EH (cell line): ENCODE measurements at places on chromosomes 7 and 10.

DNA sequence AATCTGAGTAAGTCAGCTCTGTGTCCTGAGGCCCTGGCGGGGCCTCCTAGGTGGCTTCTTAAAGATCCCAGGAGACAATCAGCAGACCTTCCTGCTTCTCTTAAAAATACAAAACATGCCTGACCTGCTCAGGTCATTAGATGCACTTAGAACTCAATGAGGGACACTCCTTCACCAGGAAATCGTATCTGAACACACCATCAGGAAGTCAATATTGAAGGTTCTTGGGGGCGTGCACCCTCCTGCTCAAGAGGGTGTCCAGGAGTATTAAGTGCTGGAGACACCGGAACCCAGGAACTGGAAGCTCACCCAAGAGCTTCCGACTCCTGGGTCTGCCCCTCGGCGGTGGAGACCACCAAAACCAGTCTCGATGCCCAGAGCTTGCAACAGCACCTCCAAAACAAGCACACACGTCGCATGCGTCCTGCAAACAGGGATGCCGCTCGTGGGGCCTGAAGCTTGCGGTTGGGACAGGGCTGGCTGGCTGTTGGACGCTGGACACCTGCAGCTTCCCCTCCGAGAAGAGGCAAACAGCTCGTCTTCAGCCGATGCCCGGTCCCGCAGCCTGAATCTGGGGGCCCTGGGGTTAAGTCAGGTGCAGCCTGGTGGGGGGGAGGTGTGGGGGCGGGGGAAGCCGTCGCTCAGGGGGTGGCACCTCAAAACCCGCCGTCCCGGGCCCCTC, 803 bp downstream of the RAPGEF5 start:
- DNase-seq = no peak

GRCh38 chr7:7491044-7491443, 44.6 kb downstream of the COL28A1 start:
- DNase-seq = peak; percentile 23

GRCh38 chr7:135690566-135690965, 28.3 kb downstream of the STMP1 start:
- peak; percentile 89 for DNase-seq

- no peak for DNase-seq
Observed at GRCh38 chr7:8277394-8277982, 15.5 kb upstream of the ICA1 start.

- DNase-seq = peak; percentile 27
Observed at GRCh38 chr7:44615149-44615611, 8.8 kb downstream of the OGDH start.

- no peak for DNase-seq
Observed at GRCh38 chr10:126124046-126124445, 227.7 kb downstream of the FANK1 start.

DNA sequence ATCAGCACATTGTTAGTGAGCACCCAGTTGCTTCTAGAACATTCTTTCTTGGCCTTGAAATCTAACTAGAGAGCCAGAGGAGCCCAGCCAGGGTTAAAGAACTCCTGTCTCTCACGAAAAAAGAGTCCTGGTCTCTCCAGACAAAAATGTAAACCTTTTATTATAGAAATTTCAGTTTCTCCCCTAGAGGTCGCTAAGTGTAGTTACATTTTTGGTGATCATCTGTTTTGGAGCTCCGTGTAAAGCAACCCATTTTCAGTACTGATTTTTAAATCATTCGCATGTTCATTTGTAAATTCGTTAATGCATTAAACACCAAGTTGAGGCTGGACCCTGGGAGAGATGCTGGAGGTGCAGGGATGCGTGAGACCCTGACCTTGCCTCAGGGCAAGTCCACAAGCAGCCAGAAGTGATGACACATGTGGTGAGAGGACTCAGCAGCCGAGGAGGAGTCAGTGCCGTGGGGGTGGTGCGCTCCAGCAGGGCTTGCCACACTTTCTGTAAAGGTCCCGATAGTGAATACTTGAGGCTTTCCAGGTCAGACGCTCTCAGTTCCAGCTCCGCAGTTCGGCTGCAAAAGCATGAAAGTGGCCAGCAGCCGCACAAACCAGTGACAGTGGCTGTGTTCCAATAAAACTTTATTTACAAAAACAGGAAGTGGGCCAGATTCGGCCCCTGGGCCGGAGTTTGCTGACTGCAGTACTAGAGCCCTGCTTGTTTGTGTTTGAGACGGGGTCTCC, 578.6 kb upstream of the FOXK1 start:
- DNase-seq = no peak

- no peak for DNase-seq
Observed at GRCh38 chr7:144785521-144785920, 50.3 kb downstream of the TPK1 start.

DNA sequence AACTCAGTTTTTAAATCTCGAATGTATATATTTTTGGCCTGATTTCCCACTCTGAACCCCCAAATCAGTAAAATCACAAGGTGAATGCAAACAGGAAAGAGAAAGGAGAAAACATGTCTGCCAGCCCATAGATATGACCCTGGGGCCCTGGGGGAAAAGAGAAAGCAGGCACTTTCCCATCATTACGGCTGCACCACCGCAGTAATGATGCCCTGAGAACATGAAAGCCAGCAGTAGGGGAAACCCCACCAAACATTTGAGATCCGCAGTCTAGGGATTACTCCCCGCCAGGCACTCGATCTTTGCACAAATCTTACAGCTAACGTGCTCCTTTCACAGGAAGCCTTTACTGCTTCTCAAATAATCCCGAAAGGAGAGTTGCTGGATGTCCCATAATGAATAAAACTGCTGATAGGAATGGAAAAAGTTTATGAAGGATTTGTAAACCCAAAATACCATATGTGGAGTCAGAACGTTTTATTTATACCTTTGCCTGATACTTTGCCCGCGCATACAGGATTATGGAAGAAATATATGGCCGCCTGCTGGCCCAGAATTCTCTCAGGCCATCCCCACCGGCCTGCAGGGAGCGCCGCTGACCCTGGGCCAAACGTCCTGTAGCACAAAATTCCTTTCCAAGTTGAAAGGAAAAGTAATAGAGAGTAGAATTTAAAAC, 180.0 kb upstream of the INHBA start:
- DNase-seq = no peak

DNA sequence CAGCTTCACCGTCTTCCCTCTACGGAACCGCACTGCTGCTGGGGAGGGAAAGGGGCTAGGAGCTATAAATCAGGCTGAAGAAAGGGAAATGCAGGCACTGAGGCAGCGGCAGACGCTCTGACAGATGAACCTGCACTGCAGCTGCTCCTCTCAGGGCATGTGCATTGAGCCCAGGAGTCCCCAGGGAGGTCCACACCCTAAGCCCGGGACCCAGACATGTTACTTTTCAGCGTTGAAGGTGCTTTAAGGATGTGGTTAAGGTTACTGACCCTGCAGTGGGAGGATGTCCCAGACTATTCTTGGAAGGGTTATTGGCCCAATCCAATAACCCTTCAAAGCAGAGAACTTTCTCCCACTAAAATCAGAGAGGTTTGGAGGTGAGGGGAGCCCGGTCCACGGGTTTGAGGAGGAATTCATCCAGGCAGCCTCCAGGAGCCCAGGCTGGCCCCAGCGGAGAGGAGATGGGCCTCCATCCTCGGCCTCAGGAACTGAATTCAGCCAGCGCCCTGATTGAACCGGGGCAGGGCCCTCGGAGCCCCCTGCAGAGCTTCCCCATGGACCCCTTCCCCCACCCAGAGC, 75.4 kb downstream of the ADARB2 start:
- no peak for DNase-seq

GRCh38 chr7:35630024-35630972, 64.6 kb downstream of the HERPUD2 start:
- peak; percentile 62 for DNase-seq

DNA sequence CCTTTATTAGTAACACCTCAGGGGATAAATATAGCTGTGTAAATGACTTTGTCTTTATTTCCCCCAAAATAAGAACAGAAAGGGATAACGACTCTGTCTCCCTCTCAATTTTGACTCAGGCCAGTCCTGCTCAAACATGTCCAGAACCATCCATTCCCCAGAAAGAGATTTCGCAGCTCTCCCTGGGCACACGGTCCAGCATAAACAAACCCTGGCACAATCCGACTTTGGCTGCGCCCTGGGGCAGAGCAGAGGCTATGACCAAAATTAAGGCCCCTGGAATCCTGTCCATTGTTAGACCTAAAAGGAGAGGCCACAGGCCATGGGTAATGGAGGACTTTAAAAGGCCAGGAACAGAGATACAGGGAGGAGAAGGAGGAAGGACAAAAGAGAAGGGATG, 99.1 kb downstream of the PRPF18 start:
- no peak for DNase-seq

DNA sequence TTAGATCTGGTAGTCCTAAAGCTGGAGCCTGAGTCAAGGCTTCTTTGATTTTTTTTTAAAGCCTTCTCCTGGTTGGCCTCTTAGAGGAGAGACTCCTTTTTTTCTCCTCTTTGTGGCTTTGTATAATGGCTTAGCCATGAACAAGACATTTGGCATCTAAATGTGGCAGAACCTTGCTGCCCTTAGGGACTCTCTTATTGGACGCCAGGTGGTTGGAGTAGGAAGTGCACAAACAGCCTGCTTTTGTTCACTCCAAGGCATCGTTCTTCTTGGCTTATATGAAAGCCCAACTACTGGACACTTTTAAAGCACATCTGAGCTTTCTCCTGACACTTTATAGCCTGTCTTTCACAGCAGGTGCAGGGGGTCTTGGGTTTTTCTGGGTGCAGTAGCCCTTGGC, 25.0 kb downstream of the ZPBP start:
- no peak for DNase-seq

GRCh38 chr7:29488203-29488970, 75.2 kb upstream of the PRR15 start:
- no peak for DNase-seq

GRCh38 chr7:30468041-30468440, 10.5 kb downstream of the NOD1 start:
- DNase-seq = no peak

- DNase-seq = peak; percentile 79
Observed at GRCh38 chr10:101358706-101359300, 4.8 kb downstream of the BTRC start.

DNA sequence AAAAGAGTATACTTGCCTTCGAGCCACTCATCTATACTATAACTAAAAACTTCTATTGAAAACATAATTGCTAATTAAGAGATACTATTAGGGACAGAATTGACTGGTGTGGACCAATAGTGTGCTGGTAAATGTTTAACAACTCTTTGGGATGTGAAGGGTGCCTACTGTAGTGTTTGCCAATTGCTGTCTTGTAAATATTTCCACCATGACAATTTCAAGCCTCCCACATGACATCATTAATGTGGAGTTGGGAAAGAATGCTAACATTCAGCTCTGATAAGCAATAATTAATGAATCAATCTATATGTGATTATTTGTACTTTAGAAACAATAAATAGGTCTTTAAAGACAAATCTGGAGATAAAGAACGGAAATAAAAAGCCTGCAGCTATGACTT, 136.8 kb downstream of the DGKB start:
- DNase-seq = peak; percentile 46

DNA sequence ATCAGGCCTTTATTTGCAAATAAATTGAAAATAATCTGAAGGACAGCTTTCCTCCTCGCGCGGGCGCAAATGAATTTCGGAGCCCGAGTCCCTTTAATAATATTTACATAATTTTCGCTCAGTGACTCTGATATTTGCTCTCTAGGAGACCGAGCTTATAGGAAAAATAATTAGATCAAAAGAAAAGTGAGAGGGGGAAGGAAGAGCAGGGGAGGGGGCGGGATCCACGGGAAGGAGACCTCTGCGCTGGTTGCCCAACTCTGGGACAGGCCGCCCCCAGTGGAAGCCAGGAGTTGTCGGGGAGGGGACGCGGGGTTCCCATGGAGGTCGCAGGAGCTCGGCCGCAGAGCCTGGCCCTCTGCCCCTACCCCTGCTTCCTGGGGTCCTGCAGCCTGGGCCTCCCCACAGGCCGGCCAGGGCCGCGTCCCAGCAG, 5.8 kb downstream of the UNCX start:
- no peak for DNase-seq

DNA sequence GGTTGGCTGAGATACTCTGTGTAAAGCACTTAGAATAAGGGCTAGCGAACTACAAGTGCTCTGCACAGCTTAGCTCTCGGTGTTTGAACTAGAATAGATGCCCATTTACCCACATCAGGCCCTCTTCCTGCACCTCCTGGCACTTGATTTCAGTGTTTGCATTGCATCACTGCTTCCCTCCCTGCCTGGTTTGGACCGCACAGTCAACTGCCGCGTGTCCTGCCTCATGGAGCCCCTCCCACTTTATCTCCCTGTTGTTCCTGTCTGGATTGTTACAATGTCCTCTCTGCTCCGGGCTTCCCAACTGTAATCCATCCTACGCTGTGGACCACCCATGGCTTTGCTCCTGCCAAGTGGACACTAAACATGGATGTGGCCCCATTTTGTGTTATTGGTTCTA, 2.3 kb downstream of the FAM107B start:
- DNase-seq = no peak

DNA sequence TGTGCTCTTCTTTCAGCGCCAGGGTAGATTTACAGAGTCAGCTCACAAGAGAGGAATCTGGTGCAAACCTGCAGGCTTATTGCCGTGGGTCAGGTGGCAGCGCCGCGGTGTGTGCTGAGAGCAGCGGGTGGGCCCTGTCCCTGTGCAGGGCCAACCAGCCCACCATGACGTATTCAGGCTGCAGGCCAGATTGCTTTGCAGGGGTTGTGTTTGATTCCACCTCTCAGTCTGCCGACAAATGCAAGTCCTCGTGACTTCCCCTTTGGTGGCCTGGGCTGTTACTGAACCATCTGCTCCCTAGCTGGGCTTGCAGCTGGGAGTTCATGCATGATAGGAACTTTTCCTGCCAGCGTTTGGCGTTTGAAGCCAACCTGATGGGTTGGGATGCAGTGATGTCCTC, 66.7 kb upstream of the LEP start:
- no peak for DNase-seq

DNA sequence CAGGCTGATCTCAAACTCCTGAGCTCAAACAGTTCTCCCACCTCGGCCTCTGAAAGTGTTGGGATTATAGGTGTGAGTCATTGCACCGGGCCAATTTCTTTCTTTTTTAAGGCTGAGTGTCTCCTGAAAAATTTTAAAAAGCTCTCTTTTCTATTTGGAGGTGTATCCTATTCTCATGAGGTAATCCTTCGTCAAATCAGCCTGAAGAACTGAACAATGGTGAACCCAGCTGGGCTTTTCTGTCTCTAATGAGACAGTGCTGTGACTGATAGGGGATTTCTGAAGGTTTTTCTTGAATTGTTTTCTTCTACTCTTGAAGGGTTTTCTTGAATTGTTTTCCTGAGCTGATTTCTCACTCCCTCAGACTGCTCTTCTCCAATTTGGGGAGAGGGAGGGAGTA, 30.9 kb upstream of the CALU start:
- no peak for DNase-seq
